ENCODE measurements at places on chromosomes 12 and 14.

GRCh38 chr12:128767518-128767917, 56.2 kb downstream of the SLC15A4 start:
- no peak for DNase-seq

DNA sequence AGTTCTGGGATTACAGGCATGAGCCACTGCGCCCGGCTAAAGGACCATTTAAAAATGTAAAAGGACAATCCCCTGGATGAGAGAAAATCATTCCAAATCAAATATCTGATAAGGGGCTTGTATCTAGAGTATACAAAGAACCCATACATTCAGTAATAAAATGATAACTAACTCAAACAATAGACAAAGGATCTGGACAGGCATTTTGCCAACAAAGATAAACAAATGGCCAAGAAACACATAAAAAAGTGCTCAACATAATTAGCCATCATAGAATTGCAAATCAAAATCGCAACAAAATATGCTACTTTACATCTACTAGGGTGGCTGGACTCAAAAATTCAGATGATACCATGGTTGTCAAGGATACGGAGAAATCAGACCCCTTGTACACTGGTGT, 8.5 kb upstream of the BICD1 start:
- no peak for DNase-seq

DNA sequence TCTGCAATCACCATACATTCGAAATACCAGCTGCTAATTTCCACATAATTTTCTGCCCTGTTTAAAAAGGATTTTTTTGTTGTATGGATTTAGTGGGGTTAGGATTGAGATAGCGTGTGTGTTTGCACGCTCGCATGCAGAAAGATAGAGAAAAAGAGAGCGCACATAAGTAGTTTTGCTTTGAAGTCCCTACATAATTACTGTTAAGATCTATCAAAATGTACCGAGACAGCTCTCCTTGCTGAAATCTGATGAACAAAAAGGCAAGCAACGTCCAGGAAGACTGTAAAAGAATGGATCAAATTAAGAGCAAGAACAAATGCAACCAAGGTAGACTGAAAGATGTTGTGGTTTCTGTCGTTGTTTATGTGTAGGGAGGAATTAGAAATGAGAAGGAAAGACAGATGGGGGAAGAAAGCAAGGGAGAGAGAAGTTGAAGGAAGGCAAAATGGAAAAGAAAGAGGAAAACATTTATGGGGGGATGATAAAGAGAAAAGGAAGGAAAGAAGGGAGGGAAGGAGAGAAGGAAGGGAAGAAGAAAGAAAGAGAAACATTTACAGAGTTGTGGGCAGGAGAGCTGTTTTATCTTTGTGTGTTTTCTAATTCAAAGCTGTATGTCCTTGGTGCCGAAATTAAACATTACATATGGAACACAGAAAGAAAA, 522.3 kb downstream of the MED13L start:
- DNase-seq, result no peak

GRCh38 chr12:104478396-104479122, 21.8 kb downstream of the CHST11 start:
- no peak for DNase-seq

DNA sequence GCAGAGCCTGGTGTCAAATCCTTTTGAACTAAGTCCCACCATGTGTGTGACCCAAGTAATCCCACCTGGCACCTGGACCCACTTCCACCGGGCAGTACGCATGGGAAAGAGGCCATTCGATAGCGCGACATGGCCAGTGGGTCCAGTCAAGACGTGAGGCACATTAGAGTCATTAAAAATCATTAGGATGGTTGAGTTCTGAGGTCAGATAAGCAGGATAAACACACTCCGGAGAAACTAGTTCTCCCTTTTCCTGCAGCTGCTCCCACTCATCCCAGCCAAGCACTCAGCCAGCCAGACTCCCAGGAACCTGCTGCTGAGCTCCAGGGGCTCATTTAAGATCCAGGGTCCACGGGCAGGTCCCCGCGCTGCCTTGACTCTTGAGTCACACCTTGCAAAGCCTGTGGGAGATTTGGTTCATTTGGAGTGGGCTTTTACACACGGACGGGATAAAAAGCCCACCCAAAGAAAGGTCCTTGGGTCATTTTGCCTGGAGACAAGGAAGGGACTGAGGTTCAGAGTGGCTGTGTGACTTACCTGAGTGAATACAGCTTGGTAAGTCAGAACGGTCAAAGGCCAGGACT, 313.9 kb downstream of the BCL11B start:
- DNase-seq, result no peak

DNA sequence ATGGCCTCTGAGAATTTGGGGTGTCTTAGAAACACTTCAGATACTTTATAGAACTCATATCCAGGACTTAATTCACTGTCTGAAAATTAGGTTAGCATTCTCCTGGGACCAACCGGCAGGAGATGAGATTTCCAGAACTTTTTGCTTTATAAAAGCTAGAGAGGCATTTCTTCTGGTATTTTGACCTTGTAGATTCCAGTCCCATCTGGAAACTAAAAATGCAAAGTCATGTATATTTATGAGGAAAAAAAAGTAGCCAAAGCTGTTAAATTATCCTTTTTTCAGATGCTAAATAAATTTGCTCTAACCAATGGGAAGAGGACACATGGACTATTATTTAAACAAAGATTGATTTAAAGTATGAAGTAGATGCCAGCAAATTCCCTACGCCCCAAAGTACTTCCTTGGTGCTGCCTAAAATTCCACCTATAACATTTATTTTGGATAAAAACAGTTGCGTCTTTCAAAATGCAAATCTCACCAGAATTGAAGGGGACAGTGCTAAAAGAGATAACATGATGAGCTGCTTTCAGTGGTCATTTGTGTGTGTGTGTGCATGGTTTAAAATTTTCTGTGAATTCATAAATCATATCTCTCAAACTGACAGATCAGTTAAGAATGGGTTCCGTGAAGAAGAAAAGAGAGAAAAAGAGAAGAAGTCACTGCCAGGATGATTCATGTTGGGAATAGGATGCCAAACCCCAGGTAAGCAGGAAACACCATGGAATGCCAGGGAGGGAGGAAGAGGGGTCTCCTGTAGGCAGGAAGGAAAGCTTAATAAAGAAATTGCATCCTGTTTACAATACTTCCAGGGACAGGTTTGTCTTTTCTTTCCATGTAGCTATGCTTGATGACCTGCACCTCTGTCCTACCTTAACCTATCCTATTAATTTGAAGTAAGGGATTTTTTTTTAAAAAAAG, 97.7 kb upstream of the RGS6 start:
- DNase-seq, result no peak

DNA sequence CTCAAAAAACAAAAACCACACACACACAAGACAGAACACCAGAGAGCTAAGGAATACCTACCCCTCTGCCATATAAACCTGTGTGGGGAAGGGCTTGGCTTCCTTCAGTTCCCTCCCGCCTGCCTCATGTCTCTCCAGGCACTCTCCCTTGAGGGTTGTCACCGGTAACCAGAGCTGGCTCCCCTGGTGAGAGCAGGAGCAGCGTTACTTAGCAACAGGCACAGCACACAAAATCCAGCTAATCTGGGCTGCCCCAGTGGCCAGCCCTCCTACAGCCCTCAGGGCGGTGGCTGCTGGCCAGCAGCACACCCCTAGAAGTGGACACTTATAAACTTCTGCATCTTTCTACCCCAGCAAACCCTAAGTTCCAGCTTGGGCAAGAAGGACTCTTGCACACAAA, 21.6 kb upstream of the NR4A1 start:
- DNase-seq, result no peak

DNA sequence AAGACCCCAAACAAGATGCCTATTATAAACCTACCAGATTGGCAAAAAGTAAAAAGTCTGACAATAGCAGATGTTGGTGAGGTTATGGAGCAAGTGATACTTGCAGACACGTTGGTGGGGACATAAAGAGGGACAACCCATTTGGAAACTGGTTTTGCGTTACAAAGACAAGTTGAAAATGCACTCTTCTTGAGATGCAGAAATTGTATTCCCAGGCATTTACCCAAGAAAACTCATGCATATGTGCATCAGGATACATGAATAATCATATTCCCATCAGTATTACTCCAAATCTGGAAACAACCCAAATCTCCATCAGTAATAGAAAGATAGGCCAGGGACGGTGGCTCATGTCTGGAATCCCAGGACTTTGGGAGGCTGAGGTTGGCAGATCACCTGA, 12.8 kb upstream of the GOLGA5 start:
- DNase-seq, result no peak

- no peak for DNase-seq
Measured at GRCh38 chr12:104877103-104877705, 80.9 kb downstream of the SLC41A2 start.

GRCh38 chr12:30067146-30067545, 283.4 kb upstream of the TMTC1 start:
- no peak for DNase-seq

DNA sequence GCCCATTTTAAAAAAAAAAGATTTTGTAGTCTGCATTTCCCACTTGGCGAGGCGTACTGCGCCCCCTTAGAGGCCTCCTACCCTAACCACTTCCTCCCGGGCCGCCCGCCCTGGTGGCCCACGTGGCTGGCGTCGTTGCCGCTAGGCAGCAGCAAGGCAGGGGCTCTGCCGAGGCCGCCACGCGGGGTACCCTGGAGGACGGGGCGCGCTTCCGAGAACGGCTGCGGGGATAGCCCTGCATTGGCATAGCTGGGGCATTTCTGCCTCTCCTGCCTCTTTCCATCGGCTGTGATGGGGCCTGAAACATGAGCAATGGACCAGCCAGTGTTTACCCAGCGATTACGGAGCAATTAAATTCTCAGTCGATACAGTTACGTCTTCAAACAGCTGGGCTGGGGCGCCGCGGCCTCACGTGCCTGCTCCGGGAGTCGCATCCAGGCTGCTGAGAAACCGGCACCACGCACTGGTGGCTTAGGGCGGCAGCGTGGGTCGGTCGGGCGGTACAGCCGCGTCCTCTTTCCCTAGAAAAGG, 38.0 kb downstream of the IQSEC3 start:
- no peak for DNase-seq

GRCh38 chr14:56487090-56487667, 92.4 kb upstream of the TMEM260 start:
- DNase-seq, result no peak

- DNase-seq, result no peak
Measured at GRCh38 chr12:76152181-76152807, 67.8 kb upstream of the NAP1L1 start.

DNA sequence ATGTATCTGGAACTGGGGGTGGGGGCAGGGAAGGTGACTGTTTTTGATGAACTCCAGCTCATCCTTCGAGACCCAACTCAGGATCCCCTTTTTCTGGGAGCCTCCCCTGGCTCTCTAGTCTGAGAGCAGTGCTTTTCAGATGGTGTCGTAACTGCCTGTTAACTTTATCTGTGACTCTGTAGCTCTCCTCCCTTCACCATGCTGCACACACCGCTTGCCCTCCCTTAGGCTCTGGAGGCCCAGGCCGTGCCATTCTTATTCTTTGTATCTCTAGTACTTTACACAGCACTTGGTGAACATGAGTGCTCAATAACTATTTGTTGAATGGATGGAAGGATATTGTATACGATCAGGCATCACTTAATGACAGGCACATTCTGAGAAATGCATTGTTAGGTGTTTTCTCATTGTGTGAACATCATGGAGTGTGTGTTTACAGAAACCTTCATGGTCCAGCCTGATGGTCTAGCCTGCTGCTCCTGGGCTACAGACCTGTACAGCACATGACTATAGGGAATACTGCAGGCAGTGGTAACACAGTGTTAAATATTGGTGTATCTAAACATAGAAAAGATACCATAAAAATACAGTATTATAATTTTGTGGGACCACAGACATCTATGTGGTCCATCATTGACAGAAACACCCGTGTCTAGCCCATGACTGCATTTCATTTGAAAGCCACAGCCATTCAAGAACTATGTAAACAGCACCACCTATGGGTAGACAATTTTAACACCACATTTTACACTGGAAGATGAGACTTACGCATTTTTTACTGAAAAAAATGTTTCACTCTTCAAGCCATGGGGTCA, 91.8 kb downstream of the EML1 start:
- no peak for DNase-seq

DNA sequence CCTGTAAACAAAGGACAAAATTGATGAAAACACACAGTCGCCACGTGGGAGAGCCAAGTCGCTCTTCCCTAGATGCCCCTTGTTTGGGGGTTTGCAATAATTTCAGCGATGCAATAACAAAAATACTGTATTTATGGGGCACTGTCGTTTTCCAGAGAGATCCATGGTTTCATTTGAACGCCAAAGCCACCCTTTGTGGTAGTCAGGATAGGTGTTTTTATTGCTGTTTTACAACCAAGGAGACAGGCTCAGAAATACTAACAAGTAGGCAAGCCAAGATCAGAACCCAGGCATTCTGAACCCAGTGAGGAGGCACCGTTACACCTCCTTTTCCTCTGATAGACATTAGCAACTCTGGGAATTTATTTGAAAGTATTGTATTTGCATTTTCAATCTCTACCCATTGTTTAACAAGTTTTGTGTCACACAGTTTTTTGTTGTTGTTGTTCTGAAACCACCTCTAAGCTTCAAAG, 831 bp upstream of the BTBD7 start:
- DNase-seq, result no peak

GRCh38 chr14:100025111-100025510, 40.1 kb upstream of the EVL start:
- DNase-seq, result no peak

- no peak for DNase-seq
Measured at GRCh38 chr12:104387190-104387589, 69.6 kb upstream of the CHST11 start.

- DNase-seq, result no peak
Measured at GRCh38 chr12:82910246-82910893, 223.7 kb downstream of the TMTC2 start.

- DNase-seq, result no peak
Measured at GRCh38 chr14:99792210-99792535, 1.0 kb upstream of the EML1 start.

- no peak for DNase-seq
Measured at GRCh38 chr12:1050059-1050707, 59.2 kb downstream of the ERC1 start.

- DNase-seq, result no peak
Measured at GRCh38 chr12:81417056-81417455, 339.2 kb downstream of the ACSS3 start.

- no peak for DNase-seq
Measured at GRCh38 chr14:62462988-62463387, 582.3 kb downstream of the KCNH5 start.

GRCh38 chr12:126667339-126667738, 1599.6 kb upstream of the TMEM132C start:
- no peak for DNase-seq

GRCh38 chr12:63928305-63928704, 83.8 kb downstream of the SRGAP1 start:
- no peak for DNase-seq

- no peak for DNase-seq
Measured at GRCh38 chr12:32754111-32754510, 1.6 kb downstream of the YARS2 start.
